Common myeloid progenitor, CD34-positive (primary cell): ENCODE measurements at places on chromosomes 2 and 18.
A peak's percentile ranks its signal among the peaks of the same experiment; 100 is the strongest.

GRCh38 chr2:231579560-231579959, 13.1 kb upstream of the TEX44 start:
- DNase-seq = no peak

DNA sequence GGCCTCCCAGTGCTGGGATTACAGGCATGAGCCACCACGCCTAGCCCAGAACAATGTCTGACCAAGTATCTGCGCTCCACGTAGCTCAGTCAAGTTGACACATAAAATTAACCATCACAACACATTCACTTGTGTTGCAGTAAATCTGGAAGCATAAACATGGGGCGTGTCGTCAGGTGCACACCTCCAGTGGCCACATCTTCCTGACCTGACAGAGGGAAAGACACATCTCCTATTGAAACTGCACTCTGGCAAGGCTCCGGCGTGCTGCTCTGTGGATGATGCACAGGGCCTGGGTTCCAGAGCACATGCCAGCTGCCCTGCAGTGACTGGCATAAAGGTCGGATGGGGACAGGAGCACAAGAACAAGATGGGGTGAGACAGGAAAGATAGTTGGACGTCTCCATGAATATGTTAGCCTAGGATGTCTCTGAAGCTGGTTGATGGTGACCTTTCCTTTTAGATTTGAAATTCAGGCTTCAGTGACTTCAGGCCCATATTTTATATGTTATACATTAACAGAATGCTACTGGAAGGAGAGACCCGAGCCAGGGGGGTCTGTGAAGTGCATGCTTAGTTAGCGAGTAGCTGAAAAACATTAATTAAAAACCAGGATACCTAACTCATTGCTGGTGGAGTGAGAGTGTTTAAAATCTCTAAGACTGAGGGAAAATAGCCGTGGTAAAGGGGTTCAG, 10.9 kb downstream of the IMPA2 start:
- no peak for DNase-seq

DNA sequence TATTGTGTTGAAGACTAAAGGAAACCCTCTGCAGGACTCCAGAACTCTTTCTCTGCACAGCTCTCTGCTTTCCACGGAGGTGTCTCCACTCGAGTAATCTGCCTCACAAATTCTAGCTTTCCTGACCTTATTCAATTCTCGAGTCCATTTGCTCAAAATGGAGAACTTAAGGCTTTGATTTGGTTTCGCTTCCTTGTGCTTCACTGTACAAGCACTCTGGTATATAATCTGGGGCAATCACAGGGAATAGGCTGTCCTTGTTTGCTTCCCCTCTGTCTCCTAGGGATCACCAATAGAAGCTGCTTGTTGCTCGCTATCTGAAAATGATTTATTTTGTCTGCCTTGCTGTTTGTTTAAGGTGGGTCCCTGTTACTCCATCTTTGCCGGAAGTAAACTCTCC, 129.1 kb upstream of the DOCK10 start:
- no peak for DNase-seq

- no peak for DNase-seq
Measured at GRCh38 chr2:160368988-160369930, 124.3 kb downstream of the RBMS1 start.

DNA sequence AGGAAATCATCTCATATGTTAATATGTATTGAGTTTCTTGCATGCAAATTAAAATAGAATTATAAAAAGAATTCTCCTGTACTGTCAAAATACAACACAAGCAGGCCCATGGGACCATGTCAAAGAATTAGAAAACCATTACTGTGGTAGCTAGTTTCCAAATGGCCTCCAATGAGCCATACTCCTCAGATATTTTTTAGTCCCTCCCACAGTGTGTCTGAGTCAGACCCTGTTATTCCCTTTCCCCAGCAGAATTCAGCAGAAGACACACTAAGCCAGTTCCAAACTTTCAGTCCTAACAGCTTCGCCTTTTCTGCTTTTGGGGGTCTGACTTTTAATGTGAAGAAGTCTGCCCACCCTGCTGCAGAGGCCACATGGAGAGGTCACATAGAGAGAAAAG, 86.7 kb downstream of the FIGN start:
- DNase-seq = no peak

DNA sequence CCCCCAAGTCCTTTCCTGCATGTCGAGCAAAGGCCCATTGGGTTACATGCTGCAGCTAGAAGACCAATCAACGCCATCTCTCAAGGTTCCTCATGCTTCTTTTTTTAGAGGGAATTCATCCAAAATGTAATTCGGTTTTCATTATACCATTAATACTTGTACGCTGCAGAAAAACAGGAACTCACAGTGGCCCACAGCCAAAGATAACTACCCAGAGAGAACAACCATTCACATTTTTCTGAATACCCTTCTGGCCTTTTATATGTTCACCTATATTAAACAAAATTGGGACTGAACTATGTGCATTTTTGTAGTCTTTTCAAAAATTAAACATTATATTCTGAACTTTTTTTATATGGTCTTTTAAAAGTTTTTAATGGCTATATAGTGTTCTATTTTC, 25.8 kb downstream of the FARP2 start:
- DNase-seq = peak; percentile 14

DNA sequence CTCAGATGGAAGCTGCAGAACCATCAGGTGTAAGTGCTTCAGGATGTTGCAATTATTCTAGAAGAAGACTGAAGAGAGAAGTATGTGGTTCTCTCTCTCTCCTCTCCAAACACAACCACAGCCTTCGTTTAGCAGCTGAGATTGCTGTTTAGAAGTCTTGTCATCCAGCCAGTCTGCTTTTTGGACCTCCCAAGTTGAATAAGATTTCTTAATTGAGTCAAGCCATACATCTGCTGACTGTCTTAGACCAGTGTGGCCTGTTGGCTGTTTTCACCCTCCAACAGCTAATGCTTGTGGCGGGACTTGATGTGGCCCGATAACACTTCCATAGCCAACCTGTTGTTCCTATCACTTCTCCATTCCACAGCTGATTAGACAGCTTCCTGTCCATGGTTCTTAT, 91.3 kb upstream of the TMEM17 start:
- DNase-seq = no peak

GRCh38 chr18:58315041-58315440, 271.0 kb downstream of the NEDD4L start:
- no peak for DNase-seq

DNA sequence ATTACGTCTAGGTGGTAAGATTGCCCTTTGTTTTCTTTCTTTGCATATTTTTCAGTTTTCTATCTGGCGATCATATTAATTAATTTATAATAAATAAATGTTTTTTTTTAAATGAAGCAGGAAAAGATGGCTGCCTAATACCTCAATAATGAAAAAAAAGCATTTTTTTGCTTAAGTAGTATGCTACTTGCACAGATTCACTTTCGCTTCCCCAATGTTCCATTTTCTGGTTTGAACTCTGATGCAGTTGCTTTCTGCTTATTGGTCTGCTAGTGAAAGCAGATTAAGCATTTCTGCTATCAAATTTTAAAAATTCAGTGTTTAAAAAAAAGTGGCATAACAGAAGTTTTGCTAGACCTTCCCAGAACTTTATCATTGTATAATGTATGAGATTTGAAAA, 11.9 kb upstream of the TMEM182 start:
- no peak for DNase-seq

DNA sequence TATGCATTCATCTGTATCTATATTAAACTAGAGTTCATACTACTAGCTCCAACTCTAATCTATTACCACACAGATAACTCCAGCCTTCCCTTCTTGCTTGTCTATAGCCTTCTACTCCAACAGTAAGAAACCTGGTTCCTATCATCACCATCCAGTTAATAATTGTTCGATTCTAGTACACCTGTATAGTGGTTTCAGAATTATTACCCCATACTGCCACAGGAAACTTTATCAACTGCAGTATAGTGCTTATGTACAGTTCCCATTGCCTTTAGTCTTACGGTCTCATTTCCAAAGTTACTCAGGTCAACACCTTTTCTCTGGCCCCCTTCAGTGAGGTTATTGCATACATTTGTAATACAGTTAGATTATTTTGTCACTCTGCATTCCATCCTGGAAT, 14.5 kb downstream of the METTL8 start:
- DNase-seq = no peak

GRCh38 chr2:37587817-37588216, 83.6 kb downstream of the CDC42EP3 start:
- DNase-seq = no peak

DNA sequence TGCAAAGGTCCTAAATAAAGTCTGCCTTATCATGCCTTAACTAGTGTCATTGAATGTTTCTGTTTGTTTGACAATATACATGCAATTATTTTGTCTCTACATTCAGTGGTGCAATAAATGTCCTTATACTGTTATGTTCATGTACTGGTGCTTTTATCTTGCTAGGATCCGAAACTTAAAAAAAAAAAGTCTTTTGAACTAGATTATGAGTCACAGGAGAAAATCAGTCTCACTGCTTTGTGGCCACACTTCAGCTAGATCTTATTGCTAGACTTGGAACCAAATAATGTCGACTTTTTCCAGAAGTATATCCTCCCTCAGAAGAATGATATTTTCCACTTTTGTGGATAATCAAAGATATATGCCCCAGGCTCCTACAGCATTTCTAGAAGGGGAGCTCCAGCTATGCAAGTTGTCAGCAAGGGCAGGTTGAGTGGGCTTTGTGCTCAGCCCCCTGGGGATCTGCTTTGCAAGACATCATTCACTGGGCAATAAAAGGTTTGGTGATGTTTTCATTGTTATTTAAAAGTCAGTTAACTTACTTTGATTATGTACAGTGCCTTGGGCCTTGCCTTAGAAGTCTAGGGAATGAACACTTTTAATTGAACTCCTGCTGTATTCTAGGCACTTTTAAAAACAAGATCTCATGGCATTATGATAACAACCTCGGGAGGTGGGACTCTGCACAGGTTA, 157.1 kb upstream of the LRRTM1 start:
- DNase-seq = no peak

- DNase-seq = no peak
Measured at GRCh38 chr2:161233858-161234431, 73.7 kb downstream of the TANK start.

DNA sequence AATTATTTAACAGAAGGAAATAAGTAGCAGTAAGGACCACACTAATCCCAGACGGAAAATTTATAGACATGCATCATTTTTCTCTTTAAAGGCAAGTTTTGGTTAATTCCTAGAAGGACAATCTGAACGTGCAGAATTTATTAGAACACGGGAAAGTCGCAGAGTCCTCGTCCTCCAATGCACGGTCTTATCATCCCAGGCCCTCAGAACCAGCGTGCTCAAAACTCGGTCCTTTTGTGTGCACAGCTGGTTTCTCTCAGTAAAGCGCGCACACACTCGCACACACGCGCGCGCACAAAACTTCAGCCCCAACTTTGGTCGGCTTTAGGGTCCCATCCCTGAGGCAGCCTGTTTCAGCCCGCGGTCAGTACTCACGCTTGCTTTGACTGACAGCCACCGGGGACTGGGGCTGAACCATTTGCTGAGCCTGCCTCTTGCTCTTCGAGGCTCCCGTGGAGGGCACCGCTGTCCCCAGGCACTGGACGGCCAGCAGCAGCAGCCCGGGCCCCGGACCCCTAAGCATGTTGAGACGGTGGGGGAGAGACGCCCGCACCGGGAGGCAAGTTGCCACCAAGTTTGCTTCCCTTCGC, 493 bp downstream of the FN1 start:
- peak; percentile 50 for DNase-seq

DNA sequence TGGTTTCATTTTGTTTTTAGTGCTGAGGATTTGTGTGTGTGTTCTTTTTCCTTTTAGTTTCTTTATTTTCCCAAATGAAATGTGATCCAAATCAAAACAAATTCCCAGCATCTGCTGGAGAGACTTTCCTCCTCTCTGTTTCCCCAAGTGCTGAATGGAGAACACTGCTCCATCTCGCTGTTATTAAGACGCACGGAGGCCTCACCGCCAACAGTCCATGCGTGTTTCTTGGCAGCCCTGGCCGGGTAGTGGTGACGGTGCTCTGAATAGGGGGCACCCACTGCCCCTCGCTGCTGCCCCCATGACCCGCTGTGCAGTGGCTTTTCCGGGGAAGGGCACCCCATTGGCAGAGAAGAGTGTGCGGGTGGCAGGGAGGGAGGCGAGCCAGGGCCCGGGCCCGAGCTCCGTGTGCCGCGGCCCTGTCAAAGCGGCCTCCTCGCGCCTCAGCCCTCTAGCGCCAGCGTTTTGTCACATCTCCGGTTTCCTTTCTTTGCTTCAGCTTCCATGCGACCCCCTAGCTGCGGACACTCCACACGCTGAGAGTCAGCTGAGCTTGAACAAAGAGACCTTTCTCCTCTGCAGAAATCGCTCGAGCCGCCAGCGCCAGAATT, 473.7 kb upstream of the SALL3 start:
- DNase-seq = no peak

- no peak for DNase-seq
Measured at GRCh38 chr18:25111377-25112288, 240.3 kb downstream of the ZNF521 start.

- DNase-seq = no peak
Measured at GRCh38 chr2:52710810-52711618, 1056.6 kb upstream of the CHAC2 start.

GRCh38 chr2:200788121-200788718, 23.5 kb upstream of the BZW1 start:
- no peak for DNase-seq

DNA sequence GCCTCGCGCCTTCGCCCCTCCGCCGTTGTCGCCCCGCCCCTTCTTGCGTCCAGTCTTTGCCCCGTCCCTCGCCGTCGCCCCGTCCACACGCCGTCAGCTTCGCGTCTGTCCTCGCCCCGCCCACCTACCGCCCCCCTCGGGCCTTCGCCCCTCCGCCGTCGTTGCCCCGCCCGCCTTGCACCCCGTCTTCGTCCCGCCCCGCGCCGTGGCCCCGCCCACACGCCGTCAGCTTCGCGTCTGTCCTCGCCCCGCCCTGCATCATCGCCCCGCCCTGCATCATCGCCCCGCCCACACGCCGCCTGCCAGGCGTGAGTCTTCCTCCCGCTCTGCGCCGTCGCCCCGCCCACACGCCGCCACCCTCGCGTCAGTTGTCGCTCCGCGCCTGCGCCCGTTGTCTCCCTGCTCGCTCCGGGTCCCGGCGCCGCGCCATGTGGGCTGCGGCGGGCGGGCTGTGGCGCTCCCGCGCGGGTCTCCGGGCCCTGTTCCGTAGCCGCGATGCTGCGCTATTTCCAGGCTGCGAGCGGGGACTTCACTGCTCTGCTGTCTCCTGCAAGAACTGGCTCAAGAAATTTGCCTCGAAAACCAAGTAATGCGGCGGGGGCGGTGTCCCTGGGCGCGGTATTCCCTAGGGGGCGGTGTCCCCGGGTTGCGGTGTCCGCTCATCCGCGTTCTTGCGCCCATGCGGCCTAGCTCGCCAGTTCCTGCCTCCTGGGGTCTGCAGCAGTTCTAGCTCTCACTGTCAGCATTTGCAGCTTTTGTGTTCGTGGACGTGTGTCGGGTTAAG, at the start of gene RBFA:
TSS of gene RBFA (plus strand) at position 367 of the 784 bp plus-strand sequence. CDS start at position 429, 62 bp downstream.
- peak; percentile 99 for DNase-seq

DNA sequence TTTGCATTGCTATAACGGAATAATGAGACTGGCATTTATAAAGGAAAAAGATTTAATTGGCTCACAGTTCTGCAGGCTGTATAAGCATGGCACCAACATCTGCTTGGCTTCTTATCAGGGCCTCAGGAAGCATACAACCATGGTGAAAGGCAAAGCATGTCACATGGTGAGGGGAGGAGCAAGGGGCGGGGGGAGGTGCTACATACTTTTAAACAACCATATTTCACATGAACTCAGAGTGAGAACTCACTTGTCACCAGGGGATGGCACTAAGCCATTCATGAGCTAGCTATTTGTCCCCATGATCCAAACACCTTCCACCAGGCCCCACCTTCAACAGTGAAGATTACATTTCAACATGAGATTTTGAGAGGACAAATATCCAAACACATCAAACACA, 188.7 kb downstream of the MBD5 start:
- peak; percentile 55 for DNase-seq
